Hypothalamus (tissue), 51 donors: ENCODE measurements at places on chromosomes 5 and 9.

GRCh38 chr5:84273517-84273883 lies 111.2 kb downstream of the EDIL3 start:
- no peak for DNase-seq

DNA sequence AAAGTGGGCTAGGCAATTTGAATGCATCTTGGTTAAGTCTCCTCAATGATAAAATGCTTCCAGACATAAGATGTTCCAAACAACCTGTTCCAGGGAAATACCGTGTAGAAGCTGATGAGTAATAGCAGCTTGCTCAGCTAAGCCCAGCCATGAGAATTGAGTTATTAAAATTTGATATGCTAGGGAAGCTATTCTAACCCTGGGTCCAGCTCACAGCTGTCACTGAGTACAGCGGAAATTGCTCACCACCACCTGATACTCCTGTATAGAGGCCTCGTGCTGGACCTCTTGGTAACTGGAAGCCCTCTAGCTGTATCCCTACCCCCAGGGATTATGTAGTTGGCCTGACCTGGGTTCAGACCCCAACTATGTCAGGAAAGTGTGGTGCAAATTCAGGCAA lies 521.3 kb upstream of the TRPC7 start:
- DNase-seq, result no peak

GRCh38 chr9:36276781-36277181 lies 18.5 kb upstream of the GNE start:
- DNase-seq, result no peak

- DNase-seq, result no peak
These were observed 20.9 kb upstream of the ORM1 start for GRCh38 chr9:114301798-114302565.

DNA sequence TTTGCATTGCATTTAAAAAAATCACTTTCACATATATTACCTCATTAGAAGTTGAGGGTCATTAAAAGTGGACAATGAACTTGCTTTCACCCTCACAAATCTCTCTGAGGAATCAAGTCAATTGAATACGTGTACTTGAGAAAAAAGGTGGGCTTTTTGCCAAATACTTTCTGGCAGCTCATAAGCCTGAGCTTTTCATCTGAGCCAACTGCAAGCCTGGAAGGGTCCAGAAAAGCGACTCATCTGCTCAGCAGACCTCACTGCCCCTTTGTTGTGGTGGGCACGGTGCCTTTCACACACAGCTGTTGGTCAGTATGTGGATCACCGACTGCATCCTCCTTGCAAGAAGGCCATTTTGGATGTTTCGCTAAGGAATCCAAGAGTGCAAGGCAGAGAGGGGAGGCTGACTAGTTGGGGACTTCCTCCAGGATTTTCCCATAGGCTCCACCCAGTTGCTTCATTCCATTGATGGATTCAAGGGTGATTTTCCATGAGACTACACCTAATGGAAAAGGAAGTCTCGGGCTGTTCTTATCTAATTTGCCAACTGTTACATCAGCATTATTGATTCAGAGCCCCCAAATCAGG lies 564.7 kb downstream of the PDE4D start:
- no peak for DNase-seq

- no peak for DNase-seq
These were observed 161.1 kb downstream of the MAST4 start for GRCh38 chr5:66757219-66757833.

GRCh38 chr9:77592476-77592875 lies 55.6 kb downstream of the GNA14 start:
- DNase-seq, result no peak
